ENCODE measurements at places on chromosomes 11 and 22.
A peak's percentile ranks its signal among the peaks of the same experiment; 100 is the strongest.

- DNase-seq: no peak
Measured at GRCh38 chr11:76269247-76269646, 62.9 kb upstream of the WNT11 start.

GRCh38 chr11:44866286-44866685, 84.4 kb downstream of the TP53I11 start:
- DNase-seq: no peak

DNA sequence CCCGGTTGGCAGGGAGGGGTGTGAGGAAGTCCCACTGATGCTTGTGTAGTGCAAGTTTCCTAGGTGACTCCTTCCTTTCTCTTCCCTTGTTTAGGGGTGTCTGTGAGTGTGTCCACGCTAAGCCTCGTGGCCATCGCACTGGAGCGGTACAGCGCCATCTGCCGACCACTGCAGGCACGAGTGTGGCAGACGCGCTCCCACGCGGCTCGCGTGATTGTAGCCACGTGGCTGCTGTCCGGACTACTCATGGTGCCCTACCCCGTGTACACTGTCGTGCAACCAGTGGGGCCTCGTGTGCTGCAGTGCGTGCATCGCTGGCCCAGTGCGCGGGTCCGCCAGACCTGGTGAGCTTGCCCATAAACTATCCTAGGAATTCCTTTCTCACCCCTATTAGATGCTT, 10.4 kb downstream of the CCKBR start:
- peak; percentile 24 for DNase-seq

DNA sequence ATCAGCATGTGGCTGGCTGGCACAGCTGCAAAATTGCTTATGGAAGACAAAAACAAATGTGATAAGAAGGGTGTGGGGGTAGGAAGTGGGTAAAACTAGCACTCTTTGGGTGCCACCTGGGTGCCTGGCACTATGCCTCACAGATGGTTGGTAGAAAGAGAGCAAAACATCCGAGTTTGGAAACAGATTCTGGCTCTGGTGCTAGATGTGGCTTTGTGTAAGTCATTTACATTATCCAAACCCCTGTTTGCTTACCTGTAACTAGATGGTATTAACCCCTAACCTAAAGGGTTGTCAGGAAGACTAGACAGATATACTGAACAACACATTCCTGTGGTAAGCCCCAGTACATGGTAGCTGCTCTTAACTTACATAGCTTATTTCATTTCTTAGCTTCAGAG, 905.6 kb downstream of the DLG2 start:
- no peak for DNase-seq

DNA sequence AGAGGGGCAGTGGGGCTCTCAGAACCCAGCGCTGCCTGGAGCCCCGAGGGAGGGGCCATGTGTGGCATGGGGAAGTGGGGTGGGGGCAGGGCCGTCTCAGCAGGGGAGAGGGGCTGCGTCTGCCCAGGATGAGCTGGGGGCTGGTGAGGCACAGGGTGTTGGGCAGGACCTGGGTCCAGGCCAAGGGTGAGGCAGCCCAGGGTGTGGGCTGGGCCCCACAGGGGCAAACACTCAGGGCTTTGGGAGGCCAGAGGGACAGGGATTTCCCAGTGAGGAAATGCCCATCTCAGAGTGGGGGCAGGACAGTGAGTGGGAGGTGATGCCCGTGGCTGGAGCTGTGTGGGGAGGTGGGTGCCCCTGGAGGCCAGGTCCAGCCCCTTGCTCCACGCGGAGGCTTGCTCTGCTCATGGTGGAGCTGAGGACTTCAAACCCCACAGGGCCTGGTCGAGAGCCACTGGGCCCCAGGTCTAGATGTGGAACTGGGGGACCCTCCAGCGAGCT, 5.4 kb downstream of the PLXNB2 start:
- DNase-seq: no peak

DNA sequence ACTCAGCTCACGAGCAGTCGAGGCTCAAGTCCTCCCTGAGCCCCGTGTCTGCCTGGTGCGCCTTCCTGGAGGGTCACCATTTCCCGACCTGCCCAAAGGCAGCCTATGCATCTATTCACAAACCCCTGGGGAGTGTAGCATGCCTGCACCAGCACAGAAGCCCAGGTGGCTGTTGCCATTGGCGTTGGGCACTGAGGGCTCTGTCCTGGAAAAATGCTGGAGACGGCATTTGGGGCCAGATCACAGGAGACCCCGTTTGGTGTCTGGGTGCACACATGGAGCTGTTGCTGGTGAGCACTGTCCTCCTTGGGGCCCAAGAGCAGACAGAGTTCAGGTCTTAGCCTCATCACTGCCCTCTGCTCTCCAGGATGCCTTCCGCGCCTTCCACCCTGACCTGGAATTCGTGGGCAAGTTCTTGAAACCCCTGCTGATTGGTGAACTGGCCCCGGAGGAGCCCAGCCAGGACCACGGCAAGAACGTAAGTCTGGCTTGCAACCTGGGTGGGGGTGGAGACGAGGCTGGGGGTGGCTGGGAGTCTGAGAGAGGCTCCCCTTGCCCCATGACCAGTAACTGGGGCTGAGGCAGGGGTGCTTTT, 9.4 kb downstream of the FADS2 start:
- no peak for DNase-seq

DNA sequence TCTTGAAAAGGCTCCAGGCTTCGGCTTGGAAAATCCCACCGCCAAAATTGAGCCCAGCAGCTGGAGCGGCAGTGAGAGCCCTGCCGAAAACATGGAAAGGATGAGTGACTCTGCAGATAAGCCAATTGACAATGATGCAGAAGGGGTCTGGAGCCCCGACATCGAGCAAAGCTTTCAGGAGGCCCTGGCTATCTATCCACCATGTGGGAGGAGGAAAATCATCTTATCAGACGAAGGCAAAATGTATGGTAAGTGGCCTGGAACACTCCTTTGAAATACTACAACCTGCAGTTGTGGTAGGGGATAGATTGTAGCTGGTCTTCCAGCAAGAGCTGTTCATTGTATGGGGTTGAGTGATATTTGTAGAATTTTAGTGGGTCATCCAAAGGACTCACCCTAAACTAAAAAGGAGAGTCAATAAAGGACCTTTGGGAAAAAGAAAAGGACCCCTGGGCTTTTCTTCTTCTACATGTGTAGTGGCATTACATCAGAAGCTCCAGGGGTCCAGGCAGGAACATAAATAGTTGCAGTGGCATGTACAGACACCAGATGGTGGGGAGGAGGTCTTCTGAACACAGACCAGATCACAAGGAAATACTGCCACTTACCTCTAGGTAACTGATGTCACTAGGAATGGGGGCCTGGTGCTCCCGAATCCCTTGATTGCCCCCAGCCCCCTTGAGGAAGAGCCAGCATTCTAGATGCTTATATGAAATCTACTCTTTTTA, 90.1 kb downstream of the TEAD1 start:
- DNase-seq: no peak

DNA sequence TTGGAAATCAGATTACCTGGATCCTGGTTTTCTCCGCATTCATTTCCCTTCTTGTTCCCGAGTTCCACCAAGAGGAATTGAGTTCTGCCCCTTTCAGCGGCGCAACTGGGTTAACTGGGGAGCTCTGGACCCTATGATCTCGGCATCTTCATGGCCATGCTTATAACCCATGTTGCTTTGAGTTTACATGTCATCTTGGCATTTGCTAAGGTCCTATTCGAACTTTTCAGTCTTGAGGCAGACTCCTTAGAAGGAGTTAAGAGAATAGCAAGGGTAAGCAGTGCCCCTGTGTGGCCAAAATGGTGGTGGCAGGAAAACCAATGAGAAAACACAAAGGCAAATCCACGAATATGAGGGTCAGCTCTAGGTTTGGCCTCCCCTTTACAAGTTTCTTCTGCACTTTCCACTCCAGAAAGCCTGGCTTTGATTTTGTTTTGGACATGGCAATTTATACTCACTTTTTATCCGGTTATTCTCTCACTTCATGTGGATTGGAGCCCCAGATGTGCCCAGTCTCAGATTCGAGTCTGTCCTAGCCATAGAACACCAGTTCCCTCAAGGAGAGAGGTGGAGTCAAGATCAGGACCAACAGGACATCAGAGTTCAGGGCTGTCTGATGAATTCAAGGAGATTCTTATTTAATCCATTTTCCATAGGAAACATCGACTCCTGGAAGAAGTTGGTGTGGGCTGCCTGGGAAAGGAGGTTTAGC, 55.3 kb upstream of the FBXO3 start:
- peak; percentile 69 for DNase-seq

DNA sequence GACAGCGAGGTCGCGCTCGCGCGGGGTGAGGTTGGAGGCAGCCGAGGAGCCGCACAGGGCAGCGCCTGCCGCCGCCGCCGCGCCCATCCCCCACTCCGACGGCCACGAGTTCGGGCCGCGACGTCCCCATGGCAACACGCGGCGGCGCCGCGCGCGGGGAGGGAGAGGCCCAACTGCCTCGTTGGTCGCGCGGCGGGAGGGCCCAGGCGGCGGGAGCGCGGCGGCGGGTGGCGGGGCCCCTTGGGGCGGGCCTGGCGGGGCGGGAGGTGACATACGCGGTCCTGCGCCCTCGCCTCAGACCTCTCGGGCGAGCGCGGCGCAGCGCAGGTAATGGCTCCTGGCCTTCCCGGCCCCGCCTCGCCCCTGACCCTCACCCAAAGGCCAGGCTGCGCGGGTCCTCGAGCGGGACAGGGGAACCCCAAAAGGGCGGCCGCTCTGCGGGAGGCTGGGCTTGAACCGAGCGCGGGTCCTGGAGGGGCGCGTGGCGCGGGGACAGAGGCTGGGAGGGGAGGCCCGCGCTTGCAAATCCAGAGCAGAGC, at the start of gene DEUP1:
Gene DEUP1, plus strand, starts transcription at position 297 of the 539 bp plus-strand sequence. CDS start 1,518 bp downstream, outside the sequence.
- peak; percentile 53 for DNase-seq

DNA sequence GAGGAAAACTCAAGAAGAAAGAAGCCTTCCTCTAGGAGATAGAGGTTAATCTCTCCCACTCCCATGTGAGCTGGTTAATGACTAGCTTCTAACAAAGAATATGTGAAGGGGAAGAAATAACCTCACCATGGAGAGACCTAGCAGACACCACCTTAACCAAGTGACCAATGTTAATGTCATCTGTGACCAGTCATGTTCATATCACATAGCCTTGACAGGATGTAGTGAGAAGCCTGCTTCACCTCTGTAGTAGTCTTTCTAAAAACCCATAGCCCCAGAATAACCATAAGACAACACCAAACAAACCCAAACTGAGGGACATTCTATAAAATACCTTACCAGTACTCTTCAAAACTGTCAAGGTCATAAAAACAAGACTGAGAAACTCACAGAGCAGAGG, 21.5 kb upstream of the POU2AF1 start:
- no peak for DNase-seq

DNA sequence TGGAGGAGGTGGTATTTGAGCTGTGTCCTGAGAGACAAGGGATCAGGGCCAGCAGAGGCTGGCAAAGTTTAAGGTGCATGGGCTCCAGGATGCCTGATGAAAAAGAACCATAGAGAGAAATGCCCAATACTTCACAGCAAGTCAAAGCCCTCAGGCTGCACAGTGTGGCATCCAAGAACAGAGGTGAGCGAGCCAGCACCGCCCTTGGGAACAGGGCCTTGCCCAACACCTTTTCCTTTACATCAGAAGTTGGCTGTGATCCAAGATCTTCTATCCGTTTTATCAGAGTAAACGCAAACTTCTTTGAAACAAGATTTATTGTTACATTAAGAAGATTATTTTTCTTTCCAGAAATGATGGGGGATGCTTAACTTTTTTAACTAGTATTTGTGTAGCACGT, 1.4 kb downstream of the B3GNT6 start:
- no peak for DNase-seq

DNA sequence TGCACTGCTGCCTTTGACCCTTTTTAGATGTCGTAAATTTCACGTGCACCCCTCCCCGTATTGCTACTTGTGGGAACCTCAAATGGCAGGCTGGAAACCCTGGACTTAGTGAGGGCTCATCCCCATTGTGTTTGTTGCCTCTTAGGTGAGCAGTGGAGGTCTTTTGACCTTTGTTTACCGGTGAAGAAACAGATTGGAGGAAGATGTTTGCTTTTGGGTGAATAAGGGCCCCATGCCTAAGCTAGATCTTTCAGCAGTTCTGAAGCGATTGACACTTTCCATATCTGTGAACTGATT, 782 bp downstream of the SMARCB1 start:
- DNase-seq: no peak

DNA sequence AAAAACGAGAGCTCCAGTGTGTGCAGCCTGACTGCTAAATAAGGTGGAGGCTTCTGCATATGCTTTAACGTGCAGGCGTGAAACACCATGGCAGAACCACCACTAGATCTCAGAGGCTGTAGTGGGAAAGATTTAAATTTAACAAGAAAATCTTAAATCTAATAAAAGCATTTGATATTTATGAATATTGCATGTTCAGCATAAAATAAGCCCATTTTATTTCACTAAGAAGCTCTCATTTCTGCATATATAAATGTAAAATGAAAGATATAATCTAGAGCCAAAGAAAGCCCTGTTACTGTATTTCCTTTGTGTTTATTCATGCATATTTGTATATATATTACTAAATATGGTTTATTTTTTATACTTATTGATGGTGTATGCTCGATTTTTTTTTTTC, 188.3 kb downstream of the DDX10 start:
- DNase-seq: no peak

DNA sequence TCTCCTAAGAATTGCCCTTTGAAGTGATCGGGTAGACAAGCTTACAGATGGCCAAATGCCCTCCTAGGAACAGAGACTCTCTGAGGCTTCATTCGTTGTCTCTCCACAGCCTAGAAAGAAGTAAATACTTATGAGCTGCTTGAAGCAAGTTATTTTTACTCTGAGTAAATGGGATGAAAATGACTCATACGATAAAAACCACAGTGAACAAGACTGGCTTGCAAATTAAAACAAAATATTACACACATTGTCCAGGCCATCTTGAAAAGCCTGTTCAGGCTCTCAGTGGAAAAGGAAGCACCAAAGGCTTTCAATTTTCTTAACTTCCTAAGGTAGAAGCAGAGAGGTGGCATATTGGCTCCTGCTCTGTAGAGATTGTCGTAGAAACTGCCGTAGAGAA, 294.2 kb downstream of the NELL1 start:
- no peak for DNase-seq

DNA sequence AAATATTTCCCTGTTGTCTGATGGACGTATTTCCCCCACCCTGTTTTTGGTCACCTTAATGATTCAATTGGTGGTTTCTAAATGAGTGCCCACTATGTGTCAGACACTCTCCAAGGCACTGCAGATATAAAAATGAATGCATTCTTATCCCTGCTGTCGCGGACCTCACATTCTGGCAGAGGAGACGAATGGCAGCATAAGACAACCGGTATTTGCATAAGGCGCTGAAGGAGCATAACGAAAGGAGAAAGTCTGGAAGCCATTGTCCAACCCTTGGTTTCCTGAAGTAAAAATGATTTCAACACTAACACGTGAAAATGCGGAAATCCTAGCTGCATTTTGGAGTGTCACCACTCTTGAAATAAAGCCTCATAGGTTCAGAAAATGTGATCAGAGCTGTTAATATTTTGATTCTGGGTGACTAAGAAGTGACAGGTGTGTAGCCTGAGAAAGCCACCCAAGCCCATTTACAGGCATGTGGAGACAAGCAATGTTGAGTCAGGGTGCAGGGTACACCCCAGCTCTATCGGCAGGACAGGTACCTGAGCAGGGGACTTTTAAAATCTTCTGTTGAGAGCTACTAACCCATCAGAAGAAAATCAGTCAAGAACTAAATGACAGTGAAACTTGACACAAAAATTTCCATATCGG, 10.1 kb upstream of the GAB2 start:
- no peak for DNase-seq

Data from erythroblast (primary cell).